ENCODE measurements at places on chromosomes 13 and 19.

GRCh38 chr19:47257411-47258169 is 1.3 kb downstream of the CCDC9 start:
- DNase-seq = no peak

GRCh38 chr19:18261474-18261873 is 12.8 kb downstream of the IQCN start:
- no peak for DNase-seq

DNA sequence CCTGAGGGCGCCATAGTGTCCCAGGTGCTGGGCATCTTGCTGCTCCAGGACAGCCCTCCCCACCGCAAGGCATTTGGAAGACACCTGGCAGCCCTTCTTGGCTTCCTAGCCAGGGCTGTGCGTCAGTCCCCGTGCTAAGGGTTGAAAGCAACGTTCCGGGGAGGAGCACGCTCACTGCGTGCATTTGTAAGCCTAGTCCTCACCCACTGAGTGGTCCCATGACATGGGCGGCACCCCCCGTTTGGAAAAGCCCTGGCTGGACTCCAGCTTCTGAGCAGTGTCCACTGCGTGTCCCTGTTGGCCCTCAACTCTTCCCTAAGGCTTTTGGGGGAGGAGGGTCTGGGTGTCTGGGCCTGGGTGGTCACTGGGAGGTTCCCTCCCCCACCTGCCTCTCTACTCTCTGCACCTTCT is 76.3 kb upstream of the GPR183 start:
- DNase-seq = no peak

- DNase-seq = no peak
These were observed 365.4 kb downstream of the NDFIP2 start for GRCh38 chr13:79846386-79846785.

- no peak for DNase-seq
These were observed 43.6 kb upstream of the RCBTB2 start for GRCh38 chr13:48576448-48577010.

- peak; percentile 93 for DNase-seq
These were observed 45.8 kb downstream of the TGDS start for GRCh38 chr13:94550062-94550738.

GRCh38 chr13:34044660-34045080 is 226.7 kb downstream of the RFC3 start:
- DNase-seq = no peak

DNA sequence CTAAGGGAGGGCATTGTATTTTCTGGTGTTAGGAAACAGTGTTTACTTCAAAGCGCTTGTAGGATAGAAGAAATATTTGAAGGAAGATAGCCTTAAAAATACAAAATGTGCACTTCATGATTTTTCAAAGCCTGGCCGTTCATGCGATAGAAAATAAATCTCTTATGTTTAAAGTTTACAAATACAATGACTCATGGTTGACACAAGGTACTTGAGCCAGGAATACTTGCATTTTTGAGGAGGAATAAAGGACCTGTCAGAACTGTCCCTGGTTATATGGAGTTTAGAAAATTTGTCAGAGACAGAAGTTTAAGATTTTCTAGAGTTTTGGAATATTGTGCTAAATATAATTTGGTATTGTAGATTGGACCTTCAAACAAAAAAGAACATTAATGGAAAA is 1223.2 kb upstream of the SLC10A2 start:
- no peak for DNase-seq

DNA sequence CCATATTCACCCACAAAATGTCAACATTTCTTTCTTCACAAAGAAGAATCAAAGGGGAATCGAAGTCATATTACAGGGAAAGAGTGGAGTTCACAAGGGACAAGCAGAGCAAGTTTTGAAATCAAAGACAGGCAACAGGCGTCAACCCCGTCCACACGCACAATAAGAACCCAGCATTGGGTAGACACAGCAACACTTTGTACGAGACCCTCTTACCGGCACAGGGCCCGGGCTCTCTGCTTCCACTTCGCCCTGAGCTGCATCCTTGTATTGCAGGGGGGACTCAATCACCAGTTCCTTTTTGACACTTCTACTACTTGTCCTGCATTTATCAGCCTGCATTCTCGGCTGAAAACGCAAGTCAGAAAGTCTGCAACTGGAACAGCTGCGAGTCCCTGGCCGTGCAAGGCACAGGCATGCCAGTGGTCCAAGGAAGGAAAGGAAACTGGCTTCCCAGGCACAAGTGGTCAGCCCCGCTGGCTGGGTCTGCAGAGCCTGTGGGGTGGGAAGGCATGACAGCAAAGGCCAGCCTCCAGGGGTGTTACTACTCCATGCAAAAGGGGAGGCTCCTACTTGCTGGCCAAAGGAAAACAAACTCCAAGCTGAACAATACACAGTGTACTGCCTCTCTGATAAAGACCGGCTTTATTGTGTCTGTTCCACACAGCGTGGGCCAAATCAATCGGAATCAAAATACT is at the start of gene DOCK9:
Gene DOCK9, minus strand, starts transcription at position 497 of the 698 bp plus-strand sequence. Its CDS starts 155 bp downstream, at position 342.
- peak; percentile 17 for DNase-seq

- DNase-seq = no peak
These were observed 7.3 kb downstream of the PPP6R1 start for GRCh38 chr19:55251341-55252081.

DNA sequence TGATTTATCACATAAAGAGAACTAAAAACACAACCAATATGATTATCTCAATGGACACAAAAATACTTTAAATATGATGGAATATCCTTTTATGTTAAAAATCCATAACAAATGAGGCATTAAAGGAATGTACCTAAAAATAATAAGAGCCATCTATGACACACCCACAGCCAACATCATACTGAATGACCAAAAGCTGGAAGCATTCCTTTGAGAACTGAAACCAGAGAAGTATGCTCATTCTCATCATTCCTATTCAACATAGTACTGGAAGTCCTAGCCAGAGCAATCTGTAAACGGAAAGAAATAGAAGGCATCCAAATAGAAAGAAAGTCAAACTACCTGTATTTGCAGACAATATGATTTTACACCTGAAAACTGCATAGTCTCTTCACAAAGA is 671.0 kb downstream of the SLITRK1 start:
- no peak for DNase-seq

DNA sequence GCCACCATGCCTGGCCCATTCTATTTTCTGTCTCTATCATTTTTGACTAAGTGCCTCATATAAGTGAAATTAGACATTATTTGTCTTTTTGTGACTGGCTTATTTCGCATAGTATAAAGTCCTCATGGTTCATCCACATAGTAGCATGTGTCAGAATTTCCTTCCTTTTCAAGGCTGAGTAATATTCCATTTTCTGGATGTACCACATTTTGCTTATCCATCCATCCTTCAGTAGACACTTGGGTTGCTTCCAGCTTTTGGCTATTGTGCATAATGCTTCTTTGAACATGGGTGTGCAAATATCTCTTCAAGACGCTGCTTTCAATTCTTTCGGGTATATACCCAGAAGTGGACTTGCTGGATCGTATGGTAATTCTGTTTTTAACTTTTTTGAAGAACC is 51.5 kb upstream of the USE1 start:
- no peak for DNase-seq

GRCh38 chr19:35318679-35319448 is 10.1 kb upstream of the CD22 start:
- no peak for DNase-seq

GRCh38 chr13:54433493-54434206 is 1405.0 kb downstream of the OLFM4 start:
- DNase-seq = peak; percentile 17

- no peak for DNase-seq
These were observed 81.0 kb downstream of the NUFIP1 start for GRCh38 chr13:44908266-44908665.

DNA sequence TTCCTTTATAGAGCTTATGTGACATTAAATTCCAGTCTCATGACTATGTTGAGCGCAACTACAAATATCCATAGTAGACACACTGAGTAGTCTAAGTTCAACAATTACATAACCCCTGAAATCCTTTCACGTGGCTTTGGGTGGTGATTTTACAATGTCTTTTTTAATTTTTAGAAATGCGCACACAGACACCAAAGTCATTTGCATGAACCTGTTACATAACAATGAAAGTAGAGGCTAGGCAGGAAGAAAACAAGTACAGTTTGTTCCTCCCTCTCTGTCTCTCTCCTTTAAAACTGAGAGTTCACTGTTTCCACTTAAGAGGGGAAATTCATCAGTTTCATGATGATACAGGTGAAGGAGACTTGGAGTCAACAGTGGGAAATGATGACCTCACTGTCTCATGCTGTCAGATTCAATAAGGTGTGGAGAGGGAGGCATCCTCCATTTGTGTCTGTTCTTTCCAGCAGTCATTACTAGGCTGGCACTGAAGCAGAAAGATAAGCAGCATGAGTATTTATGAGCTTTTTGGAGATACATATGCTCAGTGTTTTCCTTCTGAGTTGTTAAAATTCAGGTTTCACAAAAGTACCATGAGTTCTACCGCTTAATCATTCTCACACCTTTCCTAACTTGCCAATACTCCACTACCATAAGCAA is 201.8 kb downstream of the LHFPL6 start:
- DNase-seq = peak; percentile 77

DNA sequence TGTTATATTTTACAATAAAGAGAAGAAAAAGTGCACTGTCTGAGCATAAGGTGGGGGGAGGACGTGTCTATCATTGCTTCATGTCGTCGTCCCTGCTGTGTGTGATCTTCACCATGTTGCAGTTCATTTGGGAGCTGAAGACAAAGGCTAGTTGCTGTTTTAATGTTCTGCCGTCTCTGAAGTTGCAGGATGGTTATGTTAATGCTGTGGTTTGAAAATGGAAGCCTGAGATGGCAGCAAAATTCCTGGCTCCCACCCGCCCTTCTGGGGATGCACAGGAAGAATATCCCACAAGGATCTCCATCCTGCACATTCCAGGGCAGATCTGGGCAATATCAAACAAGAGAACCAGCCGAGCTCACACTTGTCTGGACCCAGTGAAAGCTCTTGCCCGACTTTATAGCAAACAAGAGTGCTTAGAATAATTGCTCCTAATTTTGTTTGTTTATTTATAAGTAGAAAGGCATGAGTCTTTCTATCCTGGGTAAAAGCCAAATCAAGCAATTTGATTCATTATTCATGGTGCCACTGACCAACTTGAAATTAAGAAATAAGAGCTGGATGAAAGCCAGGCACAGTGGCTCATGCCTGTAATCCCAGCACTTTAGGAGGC is 110.3 kb upstream of the ABCC4 start:
- no peak for DNase-seq

- no peak for DNase-seq
These were observed 53.9 kb upstream of the CEACAM21 start for GRCh38 chr19:41521931-41522555.

DNA sequence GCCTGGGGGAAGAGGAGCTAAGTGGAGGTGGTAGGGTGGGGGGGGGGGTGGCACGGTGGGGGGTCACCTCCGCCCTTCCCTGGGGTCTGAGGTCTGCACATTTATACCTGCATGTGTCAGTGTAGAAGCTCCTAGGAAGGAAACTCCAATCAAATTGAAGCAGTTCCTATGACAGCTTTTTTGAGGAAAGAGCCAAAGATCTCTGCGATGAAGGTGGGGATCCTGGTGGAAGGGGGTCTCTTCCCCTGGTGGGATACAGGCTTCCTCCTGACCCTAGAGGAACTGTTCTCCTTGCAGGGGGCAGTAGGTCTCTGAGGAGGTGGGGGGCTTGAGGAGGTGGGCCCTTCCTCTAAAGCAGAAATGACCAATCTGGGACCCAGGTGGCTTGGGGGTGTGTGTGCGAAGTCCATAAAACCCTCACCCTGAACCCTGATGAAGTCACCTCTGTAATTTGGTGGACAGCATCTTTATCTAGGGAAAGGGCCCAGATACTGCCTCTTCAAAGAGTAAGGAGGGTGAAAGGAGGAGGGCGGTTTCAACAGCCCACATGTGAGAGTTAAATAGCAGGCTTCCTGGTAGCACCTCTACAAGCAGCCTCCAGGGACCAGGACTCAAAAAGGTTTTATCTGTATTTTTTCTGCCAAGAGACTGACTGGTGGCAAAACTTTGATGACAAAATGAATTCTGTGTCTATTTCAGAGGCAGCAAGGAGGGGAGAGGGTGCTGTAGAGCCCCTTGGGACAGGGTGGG is 12.9 kb downstream of the RANBP3 start:
- DNase-seq = no peak

GRCh38 chr19:982567-983170 is 1.5 kb upstream of the WDR18 start:
- DNase-seq = peak; percentile 69

GRCh38 chr13:66099825-66100224 is 1130.3 kb downstream of the PCDH9 start:
- no peak for DNase-seq

- no peak for DNase-seq
These were observed 18.5 kb upstream of the VSTM2B start for GRCh38 chr19:29507081-29507860.

GRCh38 chr13:62278271-62278670 is 862.6 kb upstream of the PCDH20 start:
- DNase-seq = no peak

- no peak for DNase-seq
These were observed 97.4 kb downstream of the ZC3H13 start for GRCh38 chr13:45954836-45955800.

DNA sequence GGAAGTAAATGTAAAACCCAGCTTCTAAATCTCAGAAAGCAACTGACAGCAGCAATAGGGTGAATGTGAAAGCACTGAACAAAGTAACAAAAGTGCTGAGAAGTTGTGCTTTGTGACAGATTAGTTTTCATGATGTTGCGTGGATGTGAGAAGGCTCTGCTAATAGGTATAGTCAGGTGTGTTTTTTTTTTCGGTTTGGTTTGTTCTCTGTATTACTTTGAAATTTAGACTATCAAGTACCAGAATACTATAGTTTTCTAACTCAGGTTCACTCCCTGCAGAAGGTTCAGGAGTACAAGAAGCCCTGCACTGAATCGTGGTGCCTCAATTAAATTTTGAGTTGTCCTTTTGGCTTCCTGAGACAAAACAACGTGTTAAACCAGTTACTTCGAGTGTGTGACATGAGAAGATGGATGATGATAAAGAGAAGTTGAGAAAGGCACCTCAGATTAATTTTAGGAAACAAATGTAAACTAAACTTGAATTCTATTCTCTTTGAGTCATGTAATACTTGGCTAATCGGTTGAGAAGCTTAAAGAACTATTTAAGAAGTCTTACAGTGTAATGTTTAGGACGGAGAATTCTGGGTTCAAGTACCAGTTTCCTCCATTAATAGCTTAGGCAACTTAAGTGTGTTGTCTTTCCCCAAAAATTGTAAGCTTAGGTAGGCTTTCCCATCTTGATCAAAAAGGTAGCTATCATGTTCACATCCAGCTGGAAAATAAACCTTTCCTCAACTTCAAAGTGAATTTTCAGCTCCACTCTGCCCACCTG is 10.3 kb downstream of the MIR17HG start:
- no peak for DNase-seq

DNA sequence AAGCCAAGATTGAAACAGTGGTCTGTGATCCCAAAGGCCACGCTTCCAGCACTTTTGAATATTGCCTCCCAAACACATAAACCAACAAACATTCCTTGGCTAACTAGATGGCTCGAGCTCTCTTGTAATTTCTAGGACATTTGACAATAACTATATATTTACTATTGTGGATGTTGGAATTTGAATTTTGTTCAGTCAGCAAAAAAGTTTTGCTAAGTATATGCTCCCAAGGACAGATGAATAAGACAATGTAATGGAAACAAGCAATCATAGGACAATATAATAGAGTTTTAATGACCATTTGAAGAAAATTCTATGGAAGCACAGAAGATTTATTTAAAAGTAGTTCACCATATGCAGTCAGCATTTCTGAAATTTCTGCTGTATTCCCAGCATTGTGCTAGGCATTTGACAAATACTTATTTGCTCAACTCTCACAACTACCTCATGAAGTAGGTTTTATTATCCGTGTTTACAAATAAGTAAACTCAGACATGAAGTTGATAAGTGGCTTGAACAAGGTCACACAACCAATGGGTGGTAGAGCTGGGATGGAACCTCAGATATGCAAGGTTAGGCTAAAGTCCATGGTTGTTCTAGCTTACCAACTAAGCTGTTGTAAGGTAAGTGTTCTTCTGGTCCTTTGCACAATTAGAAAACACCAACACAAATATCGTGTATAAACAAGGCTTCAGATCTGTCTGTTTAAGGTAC is 205.1 kb downstream of the NUFIP1 start:
- DNase-seq = no peak
